ENCODE measurements at places on chromosomes 4 and X. TPM values are rescaled to one million over a fixed set of nuclear protein-coding genes. Genes with fewer than 3 reads are reported as not detected.

DNA sequence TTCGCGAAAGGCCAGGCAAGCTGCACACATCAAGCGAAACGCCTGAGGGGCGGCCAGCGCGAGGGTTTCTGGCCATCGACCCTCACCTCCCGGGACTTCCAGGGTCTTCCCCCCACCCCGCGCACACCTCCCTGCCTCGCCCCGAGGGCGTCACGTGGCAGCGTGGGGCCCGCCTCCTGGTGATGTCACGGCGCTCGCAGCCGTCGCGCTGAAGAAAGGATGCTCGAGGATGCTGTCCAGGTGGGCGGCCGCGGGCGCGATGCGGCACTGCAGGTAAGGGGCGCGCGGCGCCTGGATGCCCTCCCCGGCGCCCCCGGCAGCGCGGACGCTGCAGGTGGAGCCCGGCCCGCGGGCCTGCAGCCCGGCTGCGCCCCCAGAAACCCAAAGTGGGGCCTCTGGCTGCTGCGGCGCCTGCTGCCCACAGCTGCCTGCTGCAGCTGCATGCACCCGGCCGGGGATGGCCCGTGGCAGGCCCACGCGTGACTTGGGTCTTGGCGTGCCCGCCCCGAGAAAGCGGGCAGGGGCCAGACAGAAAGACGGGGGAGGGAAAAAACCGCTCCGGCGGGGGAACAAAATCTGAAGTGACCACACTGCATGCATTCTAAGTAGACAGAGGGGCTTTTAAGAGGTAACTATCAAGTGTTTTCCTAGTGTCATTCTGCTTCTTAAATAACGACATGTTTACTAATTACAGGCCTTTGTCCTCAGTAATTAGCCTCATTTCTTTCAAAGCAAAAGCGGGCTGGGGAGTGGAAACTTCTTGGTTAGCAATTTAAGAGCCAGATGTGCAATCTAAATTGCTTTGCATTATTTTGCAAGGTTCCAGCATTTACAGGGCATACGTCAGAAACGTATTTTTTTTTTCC is 1.7 kb downstream of the CLCN4 start:
- no peak for DNase-seq
- H3K36me3 ChIP-seq, result no peaks in the 10 kb centered on the region
- no peaks in the 10 kb centered on the region for H3K27me3 ChIP-seq
- H3K4me3 ChIP-seq, result peak overlapping the region; percentile 16
- peaks cover 3% of the 10 kb centered on the region for H3K4me1 ChIP-seq
- H3K27ac ChIP-seq, result no peak overlapping the region

DNA sequence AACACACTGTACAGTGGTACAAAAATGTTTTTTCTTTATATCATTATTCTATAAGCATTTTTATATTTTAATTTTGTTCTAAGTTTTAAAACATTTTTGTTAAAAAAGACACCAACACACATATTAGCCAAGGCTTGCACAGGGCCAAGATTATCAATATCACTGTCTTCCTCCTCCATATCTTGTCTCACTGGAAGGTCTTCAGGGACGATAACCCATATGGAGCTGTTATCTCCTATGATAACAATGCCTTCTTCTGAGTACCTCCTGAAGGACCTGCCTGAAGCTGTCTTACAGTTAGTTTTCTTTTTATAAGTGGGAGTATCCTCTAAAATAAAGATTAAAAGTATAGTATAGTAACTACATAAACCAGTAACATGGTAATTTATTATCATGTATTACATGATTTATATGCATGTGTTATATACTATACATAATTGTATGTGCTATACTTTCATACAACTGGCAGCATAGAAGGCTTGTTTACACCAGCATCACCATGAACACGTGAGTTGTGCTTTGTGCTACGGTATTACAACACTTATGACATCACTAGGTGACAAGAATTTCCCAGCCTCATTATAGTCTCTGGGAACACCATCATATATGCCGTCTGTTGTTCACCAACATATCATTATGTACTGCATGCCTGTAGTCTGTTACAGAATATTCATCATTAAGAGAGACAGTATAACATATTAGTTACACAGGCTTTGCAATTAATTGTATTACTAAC is 90.7 kb downstream of the WDFY3 start:
- no peak for DNase-seq
- no peak overlapping the region for H3K4me3 ChIP-seq
- no peaks in the 10 kb centered on the region for H3K36me3 ChIP-seq
- no peaks in the 10 kb centered on the region for H3K4me1 ChIP-seq
- no peaks in the 10 kb centered on the region for H3K27me3 ChIP-seq
- H3K27ac ChIP-seq, result no peak overlapping the region

GRCh38 chrX:96722781-96723180 is 38.1 kb downstream of the DIAPH2 start:
- no peak overlapping the region for H3K27ac ChIP-seq
- no peaks in the 10 kb centered on the region for H3K4me1 ChIP-seq
- DNase-seq, result no peak
- no peak overlapping the region for H3K4me3 ChIP-seq
- no peaks in the 10 kb centered on the region for H3K27me3 ChIP-seq

GRCh38 chrX:72236841-72237240 is 2.0 kb downstream of the ERCC6L start:
- H3K27ac ChIP-seq, result no peak overlapping the region
- no peaks in the 10 kb centered on the region for H3K27me3 ChIP-seq
- DNase-seq, result no peak
- H3K4me3 ChIP-seq, result no peak overlapping the region
- H3K4me1 ChIP-seq, result no peaks in the 10 kb centered on the region
- no peaks in the 10 kb centered on the region for H3K36me3 ChIP-seq

Gene NLRP2B
- polyA plus RNA-seq, result not detected

Gene CCNG2
- polyA plus RNA-seq, result 72.1 TPM

Gene HTT
- polyA plus RNA-seq, result 29.4 TPM

All from sigmoid colon (tissue), 7 donors.